ENCODE measurements at places on chromosomes 2 and 18.
A peak's percentile ranks its signal among the peaks of the same experiment; 100 is the strongest.

GRCh38 chr2:10079266-10079869, 843 bp downstream of the CYS1 start:
- DNase-seq: no peak

GRCh38 chr2:119289093-119289492, 65.5 kb downstream of the STEAP3 start:
- no peak for DNase-seq

GRCh38 chr18:48022531-48023329, 92.3 kb upstream of the SMAD2 start:
- peak; percentile 25 for DNase-seq

DNA sequence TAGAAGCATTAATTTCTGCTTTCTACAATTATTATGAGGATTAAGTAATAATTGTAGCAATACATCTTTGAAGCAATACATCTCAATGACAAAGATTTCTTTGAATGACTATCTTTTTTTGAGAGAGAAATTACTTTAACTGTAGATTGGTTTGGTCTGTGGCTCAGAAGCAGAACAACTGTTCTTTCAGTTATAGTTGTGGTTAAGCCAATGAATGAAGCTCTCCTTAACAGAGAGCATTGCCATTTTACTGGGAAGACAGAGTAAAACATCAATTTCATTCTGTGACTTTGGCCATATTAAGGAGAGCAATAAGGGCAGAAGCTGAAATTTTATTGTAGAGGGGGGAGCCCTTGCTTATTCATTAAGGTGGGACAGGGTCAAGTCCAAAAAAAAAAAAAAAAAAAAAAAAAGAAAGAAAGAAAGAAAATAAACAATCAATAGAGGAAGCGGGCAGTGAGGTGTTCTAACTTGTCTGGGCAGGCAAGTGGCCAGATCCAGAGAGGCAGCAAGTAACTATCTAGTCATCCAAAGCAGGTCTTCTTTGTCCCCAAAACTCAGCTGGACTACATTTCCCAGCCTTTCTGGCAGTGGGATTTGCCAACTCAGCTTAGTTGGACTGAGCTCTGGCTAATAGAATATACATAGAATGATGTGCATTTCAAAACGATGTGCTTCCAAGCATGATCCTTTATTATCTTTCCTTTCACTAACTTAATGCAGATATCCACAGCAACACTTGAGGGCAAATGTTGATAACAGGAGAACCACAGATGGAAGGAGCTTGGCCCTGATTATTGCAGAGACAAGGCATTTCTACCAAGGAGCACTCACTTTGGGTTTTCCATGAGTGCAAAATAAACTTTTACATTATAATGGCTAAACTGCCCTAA, 462.7 kb upstream of the CDH20 start:
- DNase-seq: no peak

GRCh38 chr2:171837736-171838135, 56.3 kb downstream of the SLC25A12 start:
- no peak for DNase-seq

DNA sequence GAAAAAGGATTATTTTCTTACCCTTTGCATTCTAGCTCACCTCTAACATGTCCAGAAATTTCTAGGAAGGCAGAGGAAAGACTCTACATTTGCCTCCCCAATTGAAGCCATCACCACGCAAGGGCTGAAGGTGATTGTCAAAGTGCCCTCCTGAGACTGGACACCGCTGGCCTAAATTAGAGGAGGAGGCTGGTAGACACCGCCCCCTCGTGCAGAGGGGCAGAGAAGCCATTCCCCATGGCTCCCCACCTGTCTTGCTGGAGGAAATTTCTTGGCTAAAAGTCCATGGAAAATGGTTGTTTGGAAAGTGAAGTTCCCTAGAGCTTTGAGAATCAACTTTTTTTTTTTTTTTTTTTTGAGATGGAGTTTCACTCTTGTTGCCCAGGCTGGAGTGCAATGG, 31.3 kb upstream of the CREB1 start:
- DNase-seq: no peak

- no peak for DNase-seq
These were observed 23.0 kb downstream of the CYTIP start for GRCh38 chr2:157420771-157421323.

DNA sequence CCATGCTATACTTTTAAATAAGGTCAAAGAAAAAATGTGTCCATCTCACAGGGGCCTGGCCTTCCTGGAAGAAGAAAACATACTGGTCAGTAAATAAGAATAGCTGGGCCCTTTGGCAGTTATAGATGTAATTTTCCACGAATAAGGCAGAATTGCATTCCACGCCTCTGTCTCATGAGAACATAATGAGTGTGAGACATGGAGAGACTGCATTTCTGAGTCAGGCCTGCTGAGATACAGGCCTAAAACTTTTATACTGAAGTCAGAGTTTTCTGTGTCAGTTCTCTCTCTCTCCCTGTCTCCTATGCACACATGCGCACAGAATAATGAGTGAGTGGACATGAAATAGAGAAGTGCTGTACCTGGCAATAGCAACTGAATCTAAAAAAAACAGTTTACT, 20.4 kb upstream of the IL1R1 start:
- no peak for DNase-seq

- DNase-seq: no peak
These were observed 614.1 kb upstream of the SETBP1 start for GRCh38 chr18:44066541-44066940.

- DNase-seq: peak; percentile 23
These were observed 26.6 kb downstream of the METTL8 start for GRCh38 chr2:171407030-171407675.

DNA sequence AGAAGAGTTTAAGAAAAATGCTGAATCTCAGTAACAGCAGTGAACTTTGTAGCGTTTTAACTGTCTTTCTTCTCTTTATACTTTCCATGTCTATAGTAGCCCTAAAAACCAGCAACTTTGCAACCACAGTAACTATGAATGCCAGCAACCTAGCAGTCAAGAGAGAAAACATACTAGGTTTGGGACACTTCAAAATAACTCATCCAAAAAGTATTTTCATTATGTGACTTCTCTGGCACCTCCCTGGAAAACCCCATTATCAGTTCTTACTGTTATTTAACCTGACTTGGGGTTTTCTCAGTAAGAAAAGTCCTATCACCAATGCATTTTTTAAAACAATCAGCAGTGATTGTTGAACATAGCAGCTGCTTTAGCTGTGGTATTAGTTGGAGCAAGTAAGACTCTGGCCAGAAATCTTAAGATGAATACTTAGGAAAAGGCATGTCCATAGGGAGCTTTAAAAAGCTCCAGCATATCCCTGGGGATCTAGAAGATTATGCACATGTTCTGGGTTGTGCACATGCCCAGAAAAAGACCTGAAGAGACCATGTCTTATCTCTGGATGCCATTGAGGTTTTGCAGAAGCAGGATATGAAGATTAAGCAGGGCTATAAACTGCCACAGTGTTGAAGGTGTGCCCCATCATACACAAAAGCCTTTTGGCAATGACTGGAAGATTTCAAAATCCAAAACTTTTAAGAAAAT, 411.3 kb downstream of the CMPK2 start:
- DNase-seq: no peak

GRCh38 chr2:47640356-47640755, 142.6 kb upstream of the MSH6 start:
- no peak for DNase-seq

- no peak for DNase-seq
These were observed 12.8 kb downstream of the SLC30A3 start for GRCh38 chr2:27249891-27250651.

GRCh38 chr2:12730265-12730664, 13.5 kb downstream of the TRIB2 start:
- no peak for DNase-seq

DNA sequence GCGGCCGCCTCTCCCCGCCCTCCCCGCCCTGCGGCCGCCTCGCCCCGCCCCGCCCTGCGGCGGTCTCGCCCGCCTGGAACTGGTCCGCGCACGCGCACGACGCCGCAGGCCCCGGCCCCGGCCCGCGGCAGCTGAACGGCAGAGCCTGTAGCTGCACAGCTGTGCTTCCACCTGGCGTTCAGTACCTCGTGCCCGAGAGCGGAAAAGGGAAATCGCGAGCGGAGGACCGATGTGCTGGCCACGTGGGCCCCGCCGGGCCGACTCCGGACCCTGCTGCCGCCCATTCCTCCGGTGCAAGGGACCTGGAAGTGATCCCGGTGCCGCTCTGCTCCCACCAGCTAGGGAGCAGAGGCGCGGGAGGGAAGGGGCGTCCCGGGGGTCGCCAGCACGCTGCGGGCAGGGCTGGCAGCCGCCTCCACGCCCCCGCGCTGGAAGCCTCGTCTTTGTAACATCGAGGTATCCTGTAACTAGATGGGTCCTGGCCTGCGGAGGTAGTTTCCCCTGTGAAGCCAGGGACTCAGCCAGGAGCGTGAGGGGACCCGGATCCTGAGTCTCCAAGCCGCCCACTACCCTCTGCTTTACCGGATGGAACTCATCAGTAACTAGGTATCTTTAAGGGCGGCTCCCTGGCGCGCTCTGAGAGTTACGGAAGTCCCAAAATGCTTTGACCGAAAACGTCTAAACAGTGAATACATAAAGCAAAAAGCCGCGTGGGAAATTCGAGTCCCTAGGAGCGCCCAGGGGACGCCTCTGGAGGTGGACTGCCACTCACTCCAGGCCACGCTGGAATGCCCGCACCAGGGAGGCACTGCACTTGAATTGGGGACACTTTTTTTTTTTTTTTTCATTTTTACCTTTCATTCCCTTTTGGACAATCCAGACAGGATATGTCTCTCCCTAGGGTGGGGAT, 704 bp upstream of the ODC1 start:
- DNase-seq: no peak

DNA sequence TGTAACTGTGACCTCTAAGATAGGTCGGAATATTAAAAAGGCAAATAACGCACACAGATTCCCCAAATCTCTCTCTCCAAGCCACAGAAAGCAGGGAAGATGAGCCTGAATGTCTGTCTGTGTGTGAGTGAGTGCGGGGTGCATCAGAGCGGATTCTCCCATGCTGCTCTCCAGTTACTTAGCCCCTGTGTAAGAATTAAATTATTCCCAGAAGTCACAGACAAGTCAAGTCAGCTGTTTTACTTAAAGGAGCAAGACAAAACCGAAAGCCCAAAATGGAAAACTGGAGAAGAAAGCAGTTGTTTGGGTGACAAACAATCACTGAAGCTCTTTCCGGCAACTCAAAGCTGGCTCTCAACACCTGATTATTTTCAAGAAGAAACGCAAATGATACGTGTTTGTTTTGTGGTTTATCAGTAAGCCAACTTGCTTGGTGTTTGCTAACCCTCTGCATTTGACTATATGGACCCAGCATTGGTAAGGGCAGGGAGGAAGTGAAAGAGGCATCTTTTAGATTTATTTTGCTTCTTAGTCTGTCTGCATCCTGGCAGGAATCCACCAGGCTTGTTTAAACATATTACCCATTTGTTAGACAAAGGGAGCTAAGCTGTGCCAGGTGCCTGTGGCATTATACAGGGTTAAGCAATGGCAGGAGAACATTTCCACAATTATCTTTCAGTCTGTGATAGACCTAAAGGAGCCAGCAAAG, 121.5 kb upstream of the CREB1 start:
- no peak for DNase-seq

DNA sequence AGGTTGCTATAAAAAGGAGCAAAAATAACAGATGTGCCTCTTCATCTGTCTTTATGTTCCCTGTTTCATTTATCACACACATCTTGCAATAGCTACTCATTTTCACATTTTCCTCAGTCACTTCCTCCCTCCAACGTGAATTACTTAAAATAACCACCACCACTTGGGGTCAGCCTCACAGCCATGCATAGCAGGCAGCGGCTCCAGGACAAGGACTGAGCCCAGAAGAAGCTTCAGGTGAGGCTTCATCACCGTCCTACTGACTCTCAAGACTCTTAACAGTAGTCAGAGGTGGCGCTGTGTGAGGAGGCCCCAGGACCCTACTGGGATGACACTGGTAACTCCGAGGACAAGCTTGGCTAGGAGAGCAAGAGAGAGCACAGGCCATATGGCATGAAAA, 15.5 kb upstream of the ST8SIA5 start:
- no peak for DNase-seq

DNA sequence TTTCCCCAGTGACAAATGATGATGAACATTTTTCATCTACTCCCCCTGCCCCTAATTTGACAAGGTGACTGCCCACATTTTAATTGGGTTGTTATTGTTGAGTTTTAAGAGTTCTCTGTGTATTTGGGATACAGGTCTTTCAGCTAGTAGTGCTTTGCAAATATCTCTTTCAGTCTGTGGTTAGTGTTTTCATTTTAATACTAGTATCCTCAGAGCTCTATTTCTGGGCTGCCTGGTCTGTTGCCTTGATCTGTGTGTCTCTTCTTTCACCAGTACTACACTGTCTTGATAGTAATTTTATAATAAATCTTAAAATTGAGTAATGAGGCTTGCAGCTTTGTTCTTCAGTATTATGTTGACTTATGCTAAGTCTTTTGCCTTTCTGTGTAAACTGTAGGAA, 19.7 kb downstream of the EIF5B start:
- DNase-seq: no peak

DNA sequence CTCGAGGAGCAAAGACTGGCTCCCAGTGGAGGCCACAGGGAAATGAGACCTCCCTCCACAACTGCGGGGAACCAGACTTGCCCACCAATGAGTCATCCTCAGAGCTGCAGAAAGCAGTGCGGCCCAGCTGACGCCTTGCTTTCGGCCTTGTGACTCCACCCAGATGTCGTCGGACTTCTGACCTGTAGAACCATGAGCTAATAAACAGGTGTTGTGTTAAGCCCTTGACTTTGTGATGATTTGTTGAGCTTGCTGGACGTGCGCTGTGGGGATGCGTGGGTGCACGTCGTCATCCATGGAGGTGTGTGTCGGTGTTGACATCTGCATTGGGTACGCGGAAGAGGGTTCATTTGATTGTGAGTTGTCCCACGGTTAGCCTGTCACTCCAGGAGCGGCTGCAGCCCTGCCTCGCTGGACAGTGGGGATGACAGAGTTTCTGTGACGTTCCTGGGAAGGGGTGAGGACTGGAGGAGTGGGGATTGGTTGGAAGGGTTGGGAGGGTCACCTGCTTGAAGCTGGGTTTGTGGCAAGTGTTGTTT, 154.1 kb downstream of the SH3BP4 start:
- no peak for DNase-seq

DNA sequence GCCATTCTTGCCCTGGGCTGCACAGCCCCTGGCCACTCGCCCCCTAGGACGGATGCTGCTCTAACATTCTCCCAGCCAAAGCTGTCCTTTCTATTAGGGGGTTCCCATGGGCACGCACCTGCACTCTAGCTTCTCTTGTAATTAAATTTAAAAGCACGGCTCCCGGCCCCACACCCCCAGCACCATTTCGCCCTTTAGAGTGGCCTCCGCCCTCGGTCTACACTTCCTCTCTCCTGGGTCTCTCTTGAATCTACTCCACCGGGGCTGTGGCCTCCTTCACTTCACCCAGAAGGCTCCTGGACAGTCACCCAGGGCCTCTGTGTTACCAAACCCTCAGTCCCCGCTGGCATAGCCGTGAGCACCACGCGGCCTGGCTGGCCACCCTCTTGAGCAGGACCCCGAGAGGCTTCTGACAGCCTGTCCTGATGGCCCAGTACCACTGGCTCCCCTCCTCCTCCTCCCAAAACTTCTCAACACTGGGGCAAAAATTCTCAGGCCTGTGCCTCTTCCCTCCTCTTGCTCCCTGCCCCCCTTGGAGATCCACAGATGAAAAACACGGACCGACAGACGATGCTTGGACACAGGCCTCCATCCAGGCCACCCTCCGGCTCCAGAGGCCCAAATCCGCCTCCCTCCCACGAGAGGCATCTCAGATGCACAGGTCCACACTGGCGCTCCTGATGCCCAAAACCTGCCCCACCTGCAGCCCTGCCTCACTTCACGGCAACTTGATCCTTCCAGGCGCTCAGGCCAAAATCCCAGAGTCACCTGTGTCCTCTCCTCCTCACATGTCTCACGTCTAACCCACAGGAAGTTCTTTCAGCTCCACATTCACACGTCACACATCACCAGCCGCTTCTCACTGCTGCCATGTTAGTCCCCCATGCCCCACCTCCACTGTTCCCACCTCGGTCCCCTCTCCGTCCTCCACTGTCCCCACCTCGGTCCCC, 6.9 kb upstream of the RAB17 start:
- DNase-seq: no peak
